Activated CD4-positive, alpha-beta T cell treated with anti-CD3 and anti-CD28 coated beads, Interleukin-2, amount 10 ng/mL, durations not matched to agents 24 days and 14 days (primary cell): ENCODE measurements at places on chromosomes 4 and X. TPM values are rescaled to one million over a fixed set of nuclear protein-coding genes. Genes with fewer than 3 reads are reported as not detected.

- no peak for DNase-seq
- no peaks in the 10 kb centered on the region for H3K27me3 ChIP-seq
- no peak overlapping the region for H3K4me3 ChIP-seq
- no peaks in the 10 kb centered on the region for H3K4me1 ChIP-seq
Observed at GRCh38 chr4:107349266-107349665, 313.2 kb upstream of the DKK2 start.

DNA sequence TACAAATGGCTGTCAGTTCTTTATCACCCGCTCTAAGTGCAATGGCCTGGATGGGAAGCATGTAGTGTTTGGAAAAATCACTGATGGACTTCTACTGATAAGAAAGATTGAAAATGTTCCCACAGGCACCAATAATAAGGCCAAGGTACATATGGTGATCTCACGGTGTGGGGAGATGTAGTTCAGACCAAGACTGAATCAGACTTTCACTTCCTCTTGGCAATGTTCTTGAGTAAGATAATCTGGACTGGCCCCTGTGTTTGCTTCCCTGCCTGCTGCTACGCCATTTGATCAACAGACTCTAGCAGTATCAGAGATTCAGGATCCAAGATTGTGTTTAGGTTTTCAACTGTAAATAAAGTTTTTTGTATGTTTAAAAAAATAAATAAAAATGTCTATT, 682.2 kb upstream of the AMOT start:
- H3K36me3 ChIP-seq, result no peaks in the 10 kb centered on the region
- no peak for DNase-seq
- no peak overlapping the region for H3K4me3 ChIP-seq
- no peaks in the 10 kb centered on the region for H3K4me1 ChIP-seq
- H3K27me3 ChIP-seq, result no peaks in the 10 kb centered on the region
- H3K27ac ChIP-seq, result no peak overlapping the region

DNA sequence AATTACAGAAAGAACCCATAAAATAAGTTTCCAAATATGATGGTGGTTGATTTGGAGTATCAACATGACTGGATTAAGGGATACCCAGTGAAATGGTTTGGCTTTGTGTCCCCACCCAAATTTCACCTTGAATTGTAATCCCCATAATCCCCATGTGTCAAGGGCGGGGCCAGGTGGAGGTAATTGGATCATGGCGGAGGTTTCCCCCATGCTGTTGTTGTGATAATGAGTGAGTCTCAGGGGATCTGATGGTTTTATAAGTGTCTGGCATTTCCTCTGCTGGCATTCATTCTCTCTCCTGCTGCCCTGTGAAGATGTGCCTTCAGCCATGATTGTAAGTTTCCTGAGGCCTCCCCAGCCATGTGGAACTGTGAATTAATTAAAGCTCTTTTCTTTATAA, 39.1 kb downstream of the WDFY3 start:
- H3K4me1 ChIP-seq, result no peaks in the 10 kb centered on the region
- no peaks in the 10 kb centered on the region for H3K36me3 ChIP-seq
- no peaks in the 10 kb centered on the region for H3K27me3 ChIP-seq
- H3K4me3 ChIP-seq, result no peak overlapping the region
- H3K27ac ChIP-seq, result no peak overlapping the region

GRCh38 chrX:9160698-9161329, 126.9 kb upstream of the FAM9B start:
- H3K27me3 ChIP-seq, result no peaks in the 10 kb centered on the region
- H3K4me1 ChIP-seq, result peaks cover 25% of the 10 kb centered on the region
- H3K36me3 ChIP-seq, result peaks cover 4% of the 10 kb centered on the region
- DNase-seq, result no peak

DNA sequence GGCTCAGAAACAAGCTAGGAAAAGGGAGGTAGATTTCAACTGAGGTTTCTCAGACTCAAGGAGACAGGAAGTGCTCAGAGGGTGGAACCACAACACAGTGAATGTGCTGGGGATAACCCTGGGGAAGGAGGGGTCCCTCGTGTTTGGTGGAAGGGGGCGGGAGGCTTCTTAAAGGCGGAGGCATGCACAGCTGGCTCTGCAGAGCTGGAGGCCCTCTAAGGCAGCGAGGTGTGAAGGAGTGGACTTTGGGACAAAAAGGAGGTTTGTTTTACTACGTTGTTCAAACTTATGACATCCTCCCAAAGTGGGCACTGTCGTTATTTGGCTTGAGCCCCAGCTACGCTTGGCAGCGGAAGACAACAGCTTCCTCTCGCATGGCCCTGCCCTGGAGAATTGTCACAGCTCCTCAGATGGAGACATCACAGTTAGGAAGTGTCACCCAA, 21.7 kb upstream of the MTM1 start:
- no peaks in the 10 kb centered on the region for H3K27me3 ChIP-seq
- no peaks in the 10 kb centered on the region for H3K36me3 ChIP-seq
- H3K4me1 ChIP-seq, result peaks cover 20% of the 10 kb centered on the region
- H3K27ac ChIP-seq, result peak overlapping the region; percentile 82

DNA sequence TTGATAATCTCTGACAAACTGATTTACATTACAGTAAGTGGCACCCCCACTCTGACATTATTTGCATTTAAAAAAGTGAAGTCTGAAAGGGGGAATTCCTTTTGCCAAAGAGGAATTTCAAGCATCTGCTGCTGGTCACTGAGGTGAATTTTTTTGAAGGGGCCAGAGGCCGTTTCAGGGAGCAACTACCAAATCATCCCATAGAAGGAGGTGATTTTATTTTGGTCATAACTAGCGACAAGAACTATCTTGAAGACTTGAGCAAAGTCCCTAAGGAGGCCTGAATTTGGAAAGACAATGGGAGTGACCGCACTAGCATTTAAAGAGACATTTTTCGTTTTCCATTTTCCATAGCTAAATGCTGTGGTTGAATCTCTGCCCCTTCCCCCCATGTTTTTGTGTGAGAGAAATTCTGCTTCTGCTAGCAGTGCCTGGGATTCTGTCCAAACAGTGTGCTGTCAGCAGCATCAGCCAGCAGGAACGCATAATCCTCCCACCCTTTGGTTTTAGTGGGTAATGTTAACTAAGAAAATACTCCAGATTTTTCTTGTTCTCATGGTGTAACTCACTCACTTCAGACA, 110.1 kb upstream of the MED14 start:
- no peak overlapping the region for H3K4me3 ChIP-seq
- DNase-seq, result no peak
- H3K36me3 ChIP-seq, result no peaks in the 10 kb centered on the region
- no peaks in the 10 kb centered on the region for H3K27me3 ChIP-seq
- H3K27ac ChIP-seq, result no peak overlapping the region
- H3K4me1 ChIP-seq, result no peaks in the 10 kb centered on the region

- no peaks in the 10 kb centered on the region for H3K27me3 ChIP-seq
- peak overlapping the region; percentile 93 for H3K4me3 ChIP-seq
- peaks cover 60% of the 10 kb centered on the region for H3K4me1 ChIP-seq
Observed at GRCh38 chr4:40194602-40195161, 2.1 kb upstream of the RHOH start.

GRCh38 chr4:80448056-80448455, 112.5 kb downstream of the CFAP299 start:
- H3K27me3 ChIP-seq, result no peaks in the 10 kb centered on the region
- no peaks in the 10 kb centered on the region for H3K36me3 ChIP-seq
- H3K27ac ChIP-seq, result no peak overlapping the region
- DNase-seq, result no peak
- no peak overlapping the region for H3K4me3 ChIP-seq

GRCh38 chrX:8813036-8813435, 11.9 kb upstream of the FAM9A start:
- no peaks in the 10 kb centered on the region for H3K36me3 ChIP-seq
- no peak overlapping the region for H3K4me3 ChIP-seq
- no peaks in the 10 kb centered on the region for H3K4me1 ChIP-seq
- no peak overlapping the region for H3K27ac ChIP-seq
- DNase-seq, result no peak

GRCh38 chr4:55078987-55079386, 46.4 kb downstream of the KDR start:
- no peak overlapping the region for H3K27ac ChIP-seq
- no peaks in the 10 kb centered on the region for H3K36me3 ChIP-seq
- H3K4me3 ChIP-seq, result no peak overlapping the region

- H3K27me3 ChIP-seq, result no peaks in the 10 kb centered on the region
- no peak for DNase-seq
- no peak overlapping the region for H3K4me3 ChIP-seq
Observed at GRCh38 chr4:20017070-20017776, 234.5 kb upstream of the SLIT2 start.

DNA sequence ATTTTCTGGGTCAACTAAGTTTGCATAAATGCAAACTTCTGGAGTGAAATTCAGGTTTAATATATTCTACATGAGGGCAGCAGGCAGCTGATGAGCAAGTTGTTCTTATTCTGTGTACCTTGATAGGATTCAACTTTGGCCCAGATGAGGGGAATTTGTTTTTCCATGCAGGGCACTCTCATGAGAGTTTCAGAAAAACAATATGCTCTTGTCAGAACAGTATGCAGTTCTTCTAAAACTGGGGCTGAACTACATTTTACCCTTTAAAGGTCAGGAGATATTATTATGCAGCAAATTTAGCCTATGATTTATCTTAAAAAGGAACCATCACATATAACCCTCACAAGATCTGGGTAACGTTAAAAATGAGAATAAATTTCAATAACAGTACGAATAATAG, 19.2 kb downstream of the GPRIN3 start:
- peak overlapping the region; percentile 91 for H3K27ac ChIP-seq
- H3K36me3 ChIP-seq, result peaks cover 47% of the 10 kb centered on the region
- H3K27me3 ChIP-seq, result no peaks in the 10 kb centered on the region
- peak overlapping the region; percentile 72 for H3K4me3 ChIP-seq
- no peak for DNase-seq

DNA sequence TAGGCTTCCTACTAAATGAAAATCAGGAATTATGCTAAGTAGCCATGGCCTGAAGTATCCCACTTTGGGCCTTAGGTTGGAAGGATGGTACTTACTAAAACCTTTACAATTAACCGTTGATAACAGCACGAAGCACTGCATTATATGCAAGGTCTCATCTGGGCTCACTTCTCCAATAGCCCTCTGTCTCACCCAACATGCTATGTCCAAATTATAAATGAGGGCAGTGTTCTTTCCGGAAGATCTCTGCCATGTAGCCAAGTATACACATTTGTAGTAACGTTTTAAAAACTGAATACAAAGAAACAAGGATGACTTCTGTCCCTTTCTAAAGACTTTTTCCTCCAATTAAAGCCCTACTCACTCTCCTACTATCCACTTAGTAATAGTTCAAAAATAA, 51.6 kb downstream of the SCFD2 start:
- no peaks in the 10 kb centered on the region for H3K27me3 ChIP-seq
- no peak for DNase-seq
- H3K4me1 ChIP-seq, result peaks cover 5% of the 10 kb centered on the region
- no peak overlapping the region for H3K4me3 ChIP-seq
- H3K27ac ChIP-seq, result no peak overlapping the region
- H3K36me3 ChIP-seq, result peaks cover 6% of the 10 kb centered on the region

- no peak overlapping the region for H3K4me3 ChIP-seq
- peaks cover 13% of the 10 kb centered on the region for H3K4me1 ChIP-seq
- no peak overlapping the region for H3K27ac ChIP-seq
- no peak for DNase-seq
Observed at GRCh38 chrX:78064152-78064551, 39.9 kb upstream of the PGK1 start.

DNA sequence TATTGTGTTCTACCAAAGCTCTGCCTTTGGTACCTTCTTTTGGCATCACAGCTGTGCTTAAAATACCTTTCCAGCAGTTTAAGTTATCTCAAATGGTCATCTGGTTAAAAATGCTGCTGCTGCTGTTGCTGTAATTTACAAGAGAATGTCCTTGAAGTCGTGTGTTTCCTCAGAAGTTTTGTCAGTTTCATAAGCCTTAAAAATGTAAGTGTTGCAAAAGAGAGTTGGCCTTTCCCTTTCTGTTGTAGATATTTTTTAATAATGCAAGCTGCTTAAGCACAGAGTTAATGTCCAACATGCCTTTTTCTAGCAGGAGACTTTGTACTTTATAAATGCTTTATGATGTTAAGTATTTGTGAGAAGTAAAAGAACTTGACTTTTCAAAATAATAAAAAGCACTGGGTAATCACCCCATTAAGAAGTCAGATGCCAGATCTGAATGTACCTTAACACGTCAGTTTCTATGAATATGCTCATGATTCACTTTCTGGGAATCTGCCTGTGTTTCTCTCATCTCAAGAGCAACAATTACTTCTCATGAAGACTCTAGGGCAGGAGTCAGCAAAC, 35.3 kb upstream of the TENM3 start:
- H3K36me3 ChIP-seq, result no peaks in the 10 kb centered on the region
- no peaks in the 10 kb centered on the region for H3K27me3 ChIP-seq
- H3K4me3 ChIP-seq, result no peak overlapping the region
- H3K27ac ChIP-seq, result no peak overlapping the region
- H3K4me1 ChIP-seq, result no peaks in the 10 kb centered on the region

- H3K27me3 ChIP-seq, result no peaks in the 10 kb centered on the region
- H3K27ac ChIP-seq, result no peak overlapping the region
- H3K36me3 ChIP-seq, result no peaks in the 10 kb centered on the region
- no peak overlapping the region for H3K4me3 ChIP-seq
- H3K4me1 ChIP-seq, result no peaks in the 10 kb centered on the region
Observed at GRCh38 chr4:161254375-161254774, 909.4 kb downstream of the FSTL5 start.

DNA sequence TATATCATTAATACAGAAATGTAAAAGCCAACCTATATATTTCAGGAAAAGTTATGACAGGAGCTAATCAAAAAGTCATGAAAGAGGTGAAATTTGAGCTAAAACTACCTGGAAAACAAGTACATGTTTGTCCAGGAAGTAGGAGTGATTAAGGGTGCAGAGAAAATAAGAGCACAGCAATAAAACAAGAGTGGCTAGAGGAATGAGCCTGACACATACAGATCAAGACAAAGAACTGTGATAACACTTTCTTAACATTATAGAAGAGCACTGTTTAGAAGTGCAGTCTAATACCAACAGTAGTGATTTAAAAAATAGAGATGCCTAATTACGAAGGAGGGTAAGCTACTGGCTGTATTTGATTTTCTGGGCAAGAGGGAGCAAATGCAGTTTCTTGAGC, 125.1 kb downstream of the WDFY3 start:
- H3K36me3 ChIP-seq, result no peaks in the 10 kb centered on the region
- H3K4me3 ChIP-seq, result no peak overlapping the region
- H3K4me1 ChIP-seq, result no peaks in the 10 kb centered on the region
- no peak for DNase-seq
- no peak overlapping the region for H3K27ac ChIP-seq

GRCh38 chr4:76765473-76766183, 132.3 kb downstream of the SOWAHB start:
- H3K4me1 ChIP-seq, result no peaks in the 10 kb centered on the region
- no peak overlapping the region for H3K4me3 ChIP-seq
- no peaks in the 10 kb centered on the region for H3K36me3 ChIP-seq
- no peak for DNase-seq
- no peak overlapping the region for H3K27ac ChIP-seq

GRCh38 chrX:110086162-110086915, 83.4 kb downstream of the TMEM164 start:
- DNase-seq, result no peak
- H3K4me1 ChIP-seq, result peaks cover 15% of the 10 kb centered on the region
- no peak overlapping the region for H3K27ac ChIP-seq
- H3K27me3 ChIP-seq, result no peaks in the 10 kb centered on the region
- peaks cover 2% of the 10 kb centered on the region for H3K36me3 ChIP-seq

GRCh38 chr4:26204249-26204825, 116.5 kb upstream of the RBPJ start:
- peaks cover 14% of the 10 kb centered on the region for H3K36me3 ChIP-seq
- DNase-seq, result peak; percentile 76
- no peak overlapping the region for H3K4me3 ChIP-seq
- peaks cover 45% of the 10 kb centered on the region for H3K4me1 ChIP-seq
- H3K27me3 ChIP-seq, result no peaks in the 10 kb centered on the region

PCSK1N gene
- 0.33 TPM in 1 of 2 replicates, not detected in the other for total RNA-seq

GALNT7 gene
- total RNA-seq, result 25.9 and 26.7 TPM in 2 replicates

SNX12 gene
- total RNA-seq, result 56.0 and 57.1 TPM in 2 replicates

HERC5 gene
- total RNA-seq, result 18.1 and 19.7 TPM in 2 replicates

TEX11 gene
- not detected in 2 replicates for total RNA-seq

SMIM31 gene
- not detected in 2 replicates for total RNA-seq

F11 gene
- not detected in 2 replicates for total RNA-seq

FOXR2 gene
- total RNA-seq, result not detected in 2 replicates

PAGE5 gene
- total RNA-seq, result not detected in 2 replicates

MAGEA6 gene
- not detected in 2 replicates for total RNA-seq
